ENCODE measurements at places on chromosomes 7 and 10. TPM values are rescaled to one million over a fixed set of nuclear protein-coding genes. Genes with fewer than 3 reads are reported as not detected.

The ATG9B gene
- total RNA-seq = 2.3 TPM

DNA sequence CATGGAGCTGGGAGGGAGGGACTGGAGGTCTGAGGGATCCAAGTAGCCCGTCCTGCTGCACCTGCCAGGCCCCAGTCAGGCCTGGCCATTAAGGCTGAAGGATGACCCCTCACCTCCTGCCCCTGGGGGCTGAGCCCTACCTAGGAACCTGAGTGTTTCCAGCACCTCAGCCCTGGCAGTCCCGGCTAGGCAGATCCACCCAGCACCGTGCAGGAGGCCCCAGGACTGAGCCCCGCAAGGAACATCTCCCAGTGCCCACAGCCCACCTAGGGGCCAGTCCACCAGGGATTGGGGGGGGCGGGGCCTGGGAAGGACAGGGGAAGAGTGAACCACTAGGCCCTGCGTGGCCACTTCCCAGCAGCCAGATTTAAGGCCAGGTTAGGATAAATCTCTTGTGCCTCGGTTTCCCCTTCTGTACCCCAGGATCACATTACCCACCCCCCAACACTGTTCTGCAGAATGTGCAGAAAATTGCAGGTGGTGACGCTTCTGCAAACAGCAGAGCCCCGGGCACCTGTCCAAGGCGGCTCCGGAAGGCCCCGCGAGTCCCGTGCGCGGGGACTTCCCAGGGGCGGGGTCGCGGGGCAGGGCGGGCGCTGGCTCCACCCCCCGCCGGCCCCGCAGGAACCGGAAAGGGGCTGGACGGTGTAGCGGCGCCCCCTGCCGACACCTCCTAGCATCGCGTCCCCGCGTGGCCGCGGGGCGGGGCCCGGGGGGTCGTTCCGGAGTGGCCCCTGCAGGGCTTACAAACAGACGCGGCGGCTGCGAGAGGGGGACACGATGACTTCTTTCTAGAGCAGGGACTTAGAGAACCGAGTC lies 55.9 kb downstream of the PWWP2B start:
- peaks cover 24% of the 10 kb centered on the region for H3K4me1 ChIP-seq
- peak overlapping the region; percentile 77 for H3K27ac ChIP-seq
- DNase-seq = peak; percentile 95
- H3K36me3 ChIP-seq = no peaks in the 10 kb centered on the region

DNA sequence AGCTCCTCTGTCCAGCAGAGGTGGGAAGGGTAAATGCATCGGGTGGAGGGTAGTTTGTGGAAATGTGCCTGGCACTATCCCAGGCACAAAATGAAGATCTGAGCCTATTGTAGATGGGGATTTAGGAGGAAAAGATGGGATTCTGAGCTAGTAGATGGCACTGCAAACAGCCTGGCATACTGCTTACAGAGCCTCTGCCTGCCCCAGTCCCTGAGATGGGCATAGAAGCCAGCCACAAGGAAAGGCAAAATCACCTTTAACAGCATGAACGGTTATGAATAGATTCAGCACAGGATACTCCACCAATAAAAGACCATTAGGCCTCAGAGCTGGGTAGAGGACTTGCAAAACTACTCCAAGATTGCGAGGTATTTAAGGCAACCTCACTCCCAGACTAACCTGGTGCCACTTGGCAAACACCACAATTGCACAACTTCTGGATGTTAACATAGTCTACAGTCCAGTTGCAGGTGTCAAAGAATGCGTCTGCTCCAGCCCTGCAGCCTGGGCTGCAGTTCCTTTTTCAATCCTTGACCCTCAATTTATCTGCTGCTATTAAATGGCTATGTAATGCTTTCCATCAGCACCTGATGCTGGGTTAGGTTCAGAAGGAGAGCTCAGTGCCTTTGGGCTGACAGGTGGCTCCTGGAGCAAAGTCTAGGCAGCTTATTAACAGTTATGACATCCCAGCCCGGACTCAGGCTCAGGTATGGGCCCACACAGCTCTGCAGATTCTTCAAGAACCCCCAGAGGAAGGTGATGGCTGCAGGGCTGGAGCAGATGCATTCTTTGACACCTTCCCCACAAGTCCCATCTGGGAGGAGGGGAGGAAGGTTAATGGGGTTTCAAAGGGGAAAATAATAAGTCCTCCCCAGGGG lies 34.0 kb downstream of the CDHR3 start:
- H3K36me3 ChIP-seq = no peaks in the 10 kb centered on the region
- H3K27ac ChIP-seq = no peak overlapping the region
- peaks cover 8% of the 10 kb centered on the region for H3K4me1 ChIP-seq
- H3K4me3 ChIP-seq = no peak overlapping the region

DNA sequence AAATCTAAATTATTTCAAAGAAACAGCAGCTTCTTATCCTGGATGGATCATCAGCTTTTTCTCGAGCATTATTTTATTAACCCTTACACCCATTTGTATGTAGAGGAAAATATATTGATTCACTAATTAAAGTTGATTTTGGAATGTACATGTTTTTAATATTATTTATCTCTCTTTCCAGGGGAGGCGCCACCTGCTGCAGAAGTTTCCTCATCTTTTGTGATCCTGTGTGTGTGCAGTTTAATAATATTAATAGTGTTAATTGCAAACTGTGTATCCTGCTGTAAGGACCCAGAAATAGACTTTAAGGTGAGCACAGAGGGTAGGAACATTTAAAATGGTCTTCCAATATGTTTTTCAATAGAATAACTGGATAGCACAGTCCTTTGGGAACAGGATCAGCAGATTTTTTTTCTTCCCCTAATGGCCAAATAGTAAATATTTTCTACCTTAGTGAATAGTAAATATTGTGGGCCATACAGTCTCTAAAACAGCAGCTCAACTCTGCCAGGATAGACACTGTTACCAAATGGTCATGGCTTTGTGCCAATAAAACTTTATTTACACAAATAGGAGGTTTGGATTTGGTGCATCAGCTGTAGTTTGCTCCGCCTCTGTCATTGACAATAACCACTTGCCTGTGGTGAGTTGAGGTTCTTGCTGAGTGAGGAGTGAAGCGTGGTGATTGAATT lies 30.6 kb downstream of the LMTK2 start:
- H3K36me3 ChIP-seq = peaks cover 22% of the 10 kb centered on the region
- DNase-seq = no peak
- peaks cover 33% of the 10 kb centered on the region for H3K27me3 ChIP-seq
- H3K27ac ChIP-seq = peak overlapping the region; percentile 4
- peaks cover 59% of the 10 kb centered on the region for H3K4me1 ChIP-seq

The WDFY4 gene
- 488 TPM for total RNA-seq

Data from activated B cell treated with CpG ODN at 0.5 μM for 24 hours (primary cell).